ENCODE measurements at places on chromosomes 1 and 21.
A peak's percentile ranks its signal among the peaks of the same experiment; 100 is the strongest.

- no peak for DNase-seq
These were observed 30.8 kb upstream of the CPLANE2 start for GRCh38 chr1:16267690-16268180.

DNA sequence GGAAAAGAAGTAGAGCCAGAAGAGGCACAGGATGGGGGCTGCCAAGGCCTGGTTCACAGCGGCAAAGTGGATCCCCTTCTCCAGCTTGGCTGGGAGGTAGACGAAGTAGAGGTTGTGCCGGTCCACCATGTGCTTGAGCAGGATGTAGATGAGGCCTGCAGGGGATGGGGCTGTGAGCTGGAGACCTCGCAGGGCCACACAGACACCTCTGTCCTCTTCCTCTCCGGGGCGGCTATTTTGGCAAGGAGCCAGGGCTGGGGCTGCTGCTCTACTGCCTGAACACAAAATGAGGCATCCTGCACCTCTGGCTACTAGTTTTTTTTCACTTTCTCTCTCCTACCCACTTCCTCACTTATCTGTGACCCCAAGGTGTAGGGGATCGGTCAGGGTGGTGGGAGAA lies 32.3 kb downstream of the TMEM63A start:
- no peak for DNase-seq

- no peak for DNase-seq
These were observed 1.3 kb upstream of the LIN28A start for GRCh38 chr1:26409191-26409807.

- no peak for DNase-seq
These were observed 3.6 kb downstream of the CHAF1B start for GRCh38 chr21:36388835-36389234.

DNA sequence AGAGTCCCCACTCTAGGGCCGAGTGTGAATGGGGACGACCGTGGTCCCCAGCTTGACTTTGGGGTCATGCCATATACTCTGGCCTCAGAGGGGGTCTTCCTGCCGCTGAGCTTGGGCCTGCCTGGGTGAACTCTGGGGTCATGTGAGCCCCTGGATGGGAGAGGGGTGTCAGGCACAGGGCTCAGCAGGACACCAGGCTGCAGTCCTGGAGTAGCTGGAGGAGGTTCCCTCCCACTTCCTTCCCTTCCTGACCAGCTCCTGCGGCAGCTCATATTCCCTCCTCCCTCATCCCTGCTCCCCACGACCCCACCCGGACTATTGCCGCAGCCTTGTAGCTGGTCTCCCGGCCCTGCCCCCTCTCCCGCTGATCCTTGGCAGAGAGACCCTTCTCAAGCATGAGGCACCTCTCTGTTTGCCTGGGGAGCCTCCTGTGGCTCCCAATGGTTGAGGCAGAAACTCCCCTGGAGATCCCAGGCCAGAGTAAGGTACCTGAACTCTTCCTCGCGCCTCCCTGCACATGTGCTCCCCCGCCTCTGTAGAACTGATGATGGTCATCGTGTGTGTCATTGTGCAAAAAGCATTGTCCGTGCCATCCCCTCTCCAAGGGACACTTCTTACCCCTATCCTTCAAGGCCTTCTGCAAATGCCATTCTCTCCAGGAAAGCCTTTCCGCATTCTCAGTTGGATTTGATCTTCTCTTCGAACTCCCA lies 1.8 kb downstream of the TNFRSF1B start:
- DNase-seq: no peak

DNA sequence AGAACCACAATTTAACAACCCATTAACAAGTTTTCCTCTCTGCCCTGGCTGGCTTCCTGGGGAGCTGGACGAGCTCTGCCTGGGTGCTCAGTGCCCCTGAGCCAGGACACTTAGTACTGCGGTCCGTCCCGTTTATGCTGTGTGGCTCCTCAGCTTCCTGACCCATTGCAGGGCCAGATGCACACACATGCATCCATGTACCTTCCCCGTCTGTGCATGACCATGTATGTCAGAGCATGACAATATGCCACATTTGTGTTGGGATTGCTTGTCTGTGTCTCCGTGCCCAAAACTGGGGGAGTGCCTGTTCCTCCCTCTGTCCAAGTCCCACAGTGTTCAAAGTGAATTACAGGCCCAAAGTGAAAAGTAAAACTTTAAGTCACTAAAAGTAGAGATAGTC lies 9.7 kb upstream of the TFF3 start:
- no peak for DNase-seq

- DNase-seq: no peak
These were observed 4.8 kb downstream of the PTTG1IP start for GRCh38 chr21:44868707-44869106.

GRCh38 chr1:64898107-64898861 lies 68.1 kb downstream of the JAK1 start:
- peak; percentile 52 for DNase-seq

DNA sequence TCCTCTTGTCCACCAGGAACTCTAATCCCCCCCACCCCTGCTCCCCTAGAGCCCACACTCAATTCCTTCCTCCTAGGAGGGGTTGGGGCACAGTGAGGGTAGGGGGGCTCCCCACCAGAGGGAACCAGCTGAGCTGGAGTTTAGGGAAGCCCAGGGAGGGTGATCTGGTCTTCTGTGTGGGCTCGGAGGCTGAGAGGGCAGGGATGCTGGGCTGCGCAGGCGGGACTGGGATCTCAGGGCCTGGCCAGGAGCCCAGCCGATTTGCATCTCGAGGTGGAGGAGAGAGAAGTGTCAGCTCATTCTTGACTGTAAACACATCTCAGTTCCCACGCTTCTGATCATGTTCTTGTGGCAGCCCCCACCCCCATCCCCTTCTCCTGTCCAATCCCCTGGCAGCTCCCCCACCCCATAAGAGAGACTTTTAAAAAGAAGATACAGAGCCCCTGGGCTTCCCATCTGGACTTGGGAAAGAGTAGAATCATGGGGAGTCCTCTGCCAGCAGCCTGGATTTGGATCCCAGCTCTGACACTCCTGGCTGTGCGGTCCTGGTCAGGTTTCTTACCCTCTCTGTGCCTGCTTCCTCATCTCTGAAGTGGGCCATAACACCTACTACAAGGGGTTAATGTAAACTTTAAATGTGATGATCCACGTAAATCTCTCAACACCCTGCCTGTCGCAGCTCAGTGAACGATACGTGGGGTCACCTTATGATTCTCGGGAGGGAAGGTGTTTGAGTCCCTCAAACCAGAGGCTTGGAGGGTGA lies 6.6 kb downstream of the PEAR1 start:
- DNase-seq: peak; percentile 40

GRCh38 chr1:11708554-11709350 lies 17.2 kb downstream of the DRAXIN start:
- DNase-seq: no peak

- DNase-seq: no peak
These were observed 315.4 kb downstream of the ADGRL2 start for GRCh38 chr1:82116105-82116504.

GRCh38 chr1:5519366-5520135 lies 472.7 kb downstream of the NPHP4 start:
- no peak for DNase-seq

DNA sequence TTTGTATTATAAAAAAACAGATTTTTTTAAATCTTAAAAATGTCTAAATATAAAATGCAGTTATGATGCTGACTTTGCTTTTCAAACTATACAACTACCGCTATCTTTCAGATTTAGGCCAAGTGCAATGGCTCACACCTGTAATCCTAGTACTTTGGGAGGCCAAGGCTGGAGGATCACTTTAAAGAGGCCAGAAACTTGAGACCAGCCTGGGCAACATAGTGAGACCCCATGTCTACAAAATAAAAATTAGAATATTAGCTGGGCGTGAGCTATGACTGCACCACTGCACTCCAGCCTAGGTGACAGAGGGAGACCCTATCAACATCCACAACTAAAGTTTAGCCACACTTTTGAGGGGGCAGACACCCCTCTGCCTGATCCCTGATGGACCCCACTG lies 20.3 kb downstream of the ZBTB17 start:
- DNase-seq: no peak

DNA sequence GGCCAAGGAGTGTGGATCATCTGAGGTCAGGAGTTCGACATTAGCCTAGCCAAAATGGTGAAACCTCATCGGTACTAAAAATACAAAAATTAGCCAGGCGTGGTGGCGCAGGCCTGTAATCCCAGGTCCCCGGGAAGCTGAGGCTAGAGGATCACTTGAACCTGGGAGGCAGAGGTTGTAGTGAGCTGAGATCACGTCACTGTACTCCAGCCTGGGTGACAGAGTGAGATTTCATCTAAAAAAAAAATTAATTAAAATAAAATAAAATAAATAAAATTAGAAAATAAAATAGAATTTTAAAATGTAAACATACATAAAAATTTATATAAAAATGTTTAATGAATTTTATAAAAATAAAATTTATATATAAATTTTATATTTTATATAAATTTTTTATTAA lies 5.8 kb upstream of the VPS26C start:
- DNase-seq: no peak

DNA sequence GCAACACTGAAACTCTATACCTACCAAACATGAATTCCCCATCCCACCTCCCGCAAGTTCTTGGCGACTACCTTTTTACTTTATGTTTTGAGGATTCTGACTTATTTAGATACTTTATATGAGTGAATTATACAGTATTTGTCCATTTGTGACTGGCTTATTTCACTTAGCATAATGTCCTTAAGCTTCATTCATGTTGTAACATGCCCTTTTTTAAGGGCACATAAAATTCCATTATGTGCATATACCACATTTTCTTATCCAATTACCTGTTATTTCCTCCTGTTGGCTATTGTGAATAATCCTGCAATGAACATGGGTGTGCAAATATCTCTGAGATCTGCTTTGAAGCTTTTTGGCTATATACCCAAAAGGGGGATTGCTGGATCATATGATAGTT lies 22.0 kb upstream of the CHIT1 start:
- no peak for DNase-seq

- peak; percentile 34 for DNase-seq
These were observed 132.5 kb upstream of the SYT6 start for GRCh38 chr1:114286179-114286578.
